GM20000 (cell line): ENCODE measurements at places on chromosomes 12 and 14.

GRCh38 chr12:47867495-47867941 lies 37.3 kb downstream of the VDR start:
- no peak for DNase-seq

DNA sequence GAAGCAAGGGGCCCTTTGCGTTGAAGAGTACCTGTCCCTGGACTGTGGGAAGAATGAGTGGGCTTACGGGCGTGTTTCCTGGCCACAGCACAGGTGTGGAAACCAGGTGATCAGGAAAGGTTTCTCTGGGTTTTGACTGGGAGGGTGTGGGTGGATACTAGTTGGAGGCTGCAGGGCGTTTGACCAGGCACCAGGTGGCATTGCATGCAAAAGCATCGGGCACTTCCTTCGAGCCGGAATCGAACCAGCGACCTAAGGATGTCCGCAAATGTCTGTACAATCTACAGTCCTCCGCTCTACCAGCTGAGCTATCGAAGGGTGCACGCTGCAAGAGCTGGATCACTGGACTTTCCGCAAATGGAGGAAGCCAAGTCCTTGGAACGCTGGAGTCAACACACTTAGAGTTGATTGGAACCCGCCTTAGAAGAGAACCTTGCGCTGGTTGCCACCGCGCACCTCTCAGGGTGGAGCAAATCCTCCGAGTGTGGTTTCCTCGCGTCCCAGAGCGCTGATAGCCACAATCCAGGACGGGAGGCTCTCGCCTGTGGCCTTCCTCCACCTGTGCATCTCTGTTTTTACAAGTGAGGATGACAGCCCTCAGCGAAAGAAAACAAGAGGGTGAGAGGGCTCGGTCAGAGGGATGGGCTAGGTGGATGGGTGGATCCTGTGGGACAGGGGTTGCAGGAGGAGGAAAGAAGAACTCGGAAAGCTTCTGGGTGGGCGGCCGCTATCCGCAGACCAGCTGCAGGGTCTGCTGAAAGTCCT lies 21.2 kb upstream of the RNASE4 start:
- peak; percentile 38 for DNase-seq

DNA sequence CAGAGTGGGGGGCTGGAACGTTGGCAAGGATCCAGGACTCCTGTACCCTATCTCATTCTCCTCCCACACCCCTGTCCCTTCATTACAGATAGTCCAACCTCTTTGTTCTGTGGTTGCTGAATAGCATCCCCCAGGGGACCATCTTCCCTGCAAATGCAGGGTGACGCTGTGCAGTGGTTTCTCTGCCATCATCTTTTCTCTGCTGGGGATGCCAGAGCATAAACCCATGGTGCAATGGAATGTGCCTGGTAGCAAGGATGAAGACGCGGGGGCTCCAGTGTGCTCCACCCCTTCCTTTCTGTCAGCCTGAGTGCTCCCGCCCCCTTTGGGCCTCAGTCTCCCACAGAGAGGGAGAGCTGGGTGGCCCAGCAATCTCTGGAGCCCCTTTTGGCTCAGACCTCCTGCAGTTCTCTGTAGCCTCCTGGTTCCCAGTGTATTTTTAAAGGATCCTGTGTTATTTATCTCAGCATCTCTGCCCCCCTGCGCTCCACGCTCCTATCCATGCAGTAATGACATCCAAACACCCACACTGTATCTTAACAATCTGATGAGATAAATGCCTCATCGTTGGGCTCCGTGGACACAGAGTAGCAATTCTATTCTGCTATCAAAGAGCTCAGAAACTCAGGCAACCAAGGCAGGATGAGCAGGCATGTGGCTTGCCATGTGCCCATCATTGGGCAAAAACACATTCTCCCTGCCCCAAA lies 212.8 kb downstream of the CACNA1C start:
- DNase-seq, result no peak

DNA sequence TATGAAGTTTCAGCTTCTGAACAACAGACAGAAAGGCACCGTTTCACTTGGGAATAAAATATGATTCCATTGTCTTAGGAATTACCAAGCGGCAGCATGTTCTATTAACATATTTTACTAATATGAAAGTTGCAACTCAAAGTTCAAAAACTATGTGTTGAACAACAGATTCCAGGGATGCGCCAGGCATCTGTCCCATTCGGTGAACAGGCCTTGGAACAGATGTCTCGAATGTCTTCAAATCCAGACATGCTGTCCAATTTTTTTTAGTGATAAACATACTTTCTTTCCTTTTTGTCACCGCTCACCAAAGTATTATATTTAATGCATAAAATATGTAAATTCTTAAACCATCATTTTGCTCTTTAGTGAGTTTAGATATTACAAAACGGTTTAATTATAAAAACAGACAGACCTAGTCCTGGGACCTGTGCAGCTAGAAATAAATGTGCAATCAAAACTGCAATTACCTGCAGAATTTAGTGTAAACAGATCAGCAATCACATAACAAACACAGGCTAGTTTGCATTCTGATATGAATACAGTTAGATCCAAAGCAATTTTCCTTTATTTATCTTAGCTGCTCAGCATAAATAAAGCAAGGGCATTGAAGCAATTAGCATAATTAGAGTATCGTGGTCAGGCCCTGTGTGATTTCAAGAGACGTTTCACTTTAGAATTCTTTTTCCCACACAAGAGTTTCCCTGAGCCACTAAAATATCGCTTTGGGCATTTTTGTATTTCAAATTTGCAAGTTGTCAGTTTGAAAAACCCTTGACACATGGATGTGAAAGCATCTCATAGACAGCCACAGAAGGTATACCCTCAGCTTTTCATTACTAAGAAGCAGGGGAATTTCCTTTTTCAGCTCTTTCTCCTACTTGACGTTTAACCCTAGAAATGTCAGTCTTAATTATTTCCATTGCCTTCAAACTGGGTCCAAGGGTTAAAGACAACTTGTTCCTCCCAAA lies 420.8 kb downstream of the EGLN3 start:
- DNase-seq, result no peak

DNA sequence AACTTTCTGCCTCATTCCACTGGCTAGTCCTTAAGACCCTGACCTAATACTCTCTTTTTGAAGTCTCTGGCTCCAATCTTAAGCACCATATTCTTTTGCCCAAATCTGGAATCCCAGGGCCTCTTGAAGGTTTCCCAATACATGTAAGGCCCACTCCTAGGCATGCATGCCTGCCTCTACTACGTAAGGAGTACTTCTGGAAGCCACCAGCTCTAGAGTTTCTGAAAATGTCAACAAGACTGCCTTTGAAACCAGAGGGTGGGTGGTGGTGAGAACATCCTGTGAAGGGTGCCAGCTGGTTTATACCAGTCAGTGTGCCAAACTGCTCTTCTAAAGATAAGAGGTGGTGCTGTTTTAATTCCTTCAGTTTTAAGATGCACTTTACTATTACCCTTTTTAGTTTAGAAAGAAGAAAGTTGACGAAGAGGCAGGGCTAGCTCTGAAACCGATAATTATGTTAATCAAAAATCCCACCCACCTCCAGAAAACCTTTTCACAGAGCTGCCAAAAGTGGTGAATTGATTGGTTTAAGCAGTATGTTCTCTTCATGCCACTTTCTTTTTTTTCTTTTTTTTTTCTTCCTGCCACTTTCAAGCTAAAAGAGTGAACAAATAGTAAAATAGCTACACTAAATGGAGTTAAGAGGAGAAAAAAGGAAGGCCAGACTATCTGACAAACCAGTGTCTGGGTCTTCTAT lies 8.7 kb upstream of the WDR89 start:
- no peak for DNase-seq
